ENCODE measurements at places on chromosomes 4 and X.

GRCh38 chrX:150897421-150898320 lies 797 bp downstream of the CD99L2 start:
- DNase-seq: peak; percentile 45

- no peak for DNase-seq
These were observed 56.9 kb upstream of the SPRY1 start for GRCh38 chr4:123339507-123340380.

DNA sequence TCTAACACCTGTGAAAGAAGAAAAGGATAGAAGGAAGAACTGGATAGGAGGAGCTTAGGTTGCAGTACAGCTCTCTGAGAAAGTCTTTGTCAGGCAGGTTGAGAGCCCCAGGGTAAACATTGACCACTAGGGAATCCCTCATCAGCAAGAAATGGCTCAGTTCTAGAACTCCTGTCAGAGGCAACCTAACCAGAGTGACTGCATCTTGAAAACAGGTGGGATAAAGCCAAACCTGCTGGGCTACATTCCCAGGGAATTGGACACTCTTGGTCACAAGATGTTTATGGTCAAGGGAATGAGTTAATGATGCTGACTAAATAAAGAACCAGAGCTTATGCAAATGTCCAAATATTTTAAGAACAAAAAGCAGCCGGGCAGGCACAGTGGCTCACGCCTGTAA lies 108.3 kb upstream of the MED14 start:
- no peak for DNase-seq

GRCh38 chrX:131703646-131704045 lies 159.8 kb downstream of the OR13H1 start:
- no peak for DNase-seq

DNA sequence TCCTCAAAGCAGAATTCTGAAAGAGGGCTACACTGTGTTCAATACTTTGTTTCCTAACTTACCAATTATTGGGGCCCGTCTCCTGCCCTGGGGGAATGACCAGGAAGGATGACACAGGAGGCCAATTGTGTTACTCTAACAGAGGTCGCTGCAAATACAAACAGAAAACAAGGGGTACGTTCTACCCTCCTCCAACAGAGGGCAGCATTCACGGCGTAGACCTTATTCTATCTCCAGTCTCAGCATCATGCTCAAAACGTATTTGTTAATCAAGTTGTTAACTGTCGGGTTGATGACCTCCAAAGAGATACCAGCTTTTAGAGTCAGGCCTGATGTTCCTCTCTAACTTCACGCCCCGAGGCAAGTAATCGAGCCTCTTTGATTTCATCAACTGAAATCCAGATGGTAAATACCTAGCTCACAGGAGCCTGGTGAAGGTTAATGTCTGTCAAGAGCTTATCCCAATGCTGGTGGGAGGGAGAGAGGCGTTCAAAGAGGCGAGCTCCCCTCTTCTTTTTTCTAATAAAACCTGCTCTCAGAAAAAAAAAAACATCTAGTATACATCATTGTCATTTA lies 181.0 kb upstream of the KCNIP4 start:
- peak; percentile 11 for DNase-seq

DNA sequence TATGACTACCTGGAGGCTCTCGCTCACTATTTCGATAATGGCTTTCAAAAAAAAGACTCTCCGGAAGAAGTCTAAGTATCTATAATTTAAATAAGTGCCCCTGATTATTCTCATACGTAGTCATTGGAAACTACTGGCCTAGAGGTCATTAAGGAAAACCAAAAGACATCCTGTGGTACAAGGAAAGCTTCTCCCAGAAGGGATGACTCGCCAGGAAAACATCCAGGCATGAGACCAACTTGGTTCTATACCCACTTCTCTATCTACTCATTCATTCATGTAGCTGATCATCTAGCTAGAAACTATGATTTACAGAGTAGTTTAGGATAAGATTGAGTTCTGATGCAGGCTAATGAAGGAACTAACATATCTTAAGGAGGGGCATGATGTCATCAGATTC lies 37.7 kb downstream of the SOX3 start:
- peak; percentile 6 for DNase-seq

- no peak for DNase-seq
These were observed 478.0 kb downstream of the PDHA2 start for GRCh38 chr4:96317891-96318290.

- DNase-seq: peak; percentile 96
These were observed 20.5 kb downstream of the ARSJ start for GRCh38 chr4:113958766-113959538.

GRCh38 chr4:183658362-183659028 lies 490 bp downstream of the RWDD4 start:
- peak; percentile 26 for DNase-seq

DNA sequence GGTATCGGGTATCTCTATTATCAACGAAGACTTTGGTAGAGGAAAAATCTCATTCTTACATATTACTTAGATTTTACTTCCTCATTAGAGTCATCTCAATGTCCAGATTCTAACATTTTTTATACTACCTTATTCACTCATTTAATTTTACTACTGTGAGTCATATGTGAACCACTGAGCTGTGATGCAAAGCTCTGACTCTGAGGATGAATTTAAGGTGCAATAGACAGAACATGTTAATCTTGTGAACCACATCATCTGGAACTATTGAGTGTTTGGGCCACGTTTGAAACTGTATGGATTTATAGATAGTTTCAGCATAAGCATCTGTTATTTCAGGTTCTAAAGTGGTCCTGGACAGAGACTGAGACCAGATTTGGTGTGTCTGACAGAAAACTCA lies 78.4 kb downstream of the PWWP3B start:
- peak; percentile 0 for DNase-seq
